ENCODE measurements at places on chromosomes 16 and 17.

- H3K4me1 ChIP-seq: peaks cover 43% of the 10 kb centered on the region
- H3K27me3 ChIP-seq: no peaks in the 10 kb centered on the region
- H3K4me3 ChIP-seq: no peak overlapping the region
- H3K36me3 ChIP-seq: no peaks in the 10 kb centered on the region
Measured at GRCh38 chr17:17401271-17401781, 75.5 kb upstream of the MED9 start.

DNA sequence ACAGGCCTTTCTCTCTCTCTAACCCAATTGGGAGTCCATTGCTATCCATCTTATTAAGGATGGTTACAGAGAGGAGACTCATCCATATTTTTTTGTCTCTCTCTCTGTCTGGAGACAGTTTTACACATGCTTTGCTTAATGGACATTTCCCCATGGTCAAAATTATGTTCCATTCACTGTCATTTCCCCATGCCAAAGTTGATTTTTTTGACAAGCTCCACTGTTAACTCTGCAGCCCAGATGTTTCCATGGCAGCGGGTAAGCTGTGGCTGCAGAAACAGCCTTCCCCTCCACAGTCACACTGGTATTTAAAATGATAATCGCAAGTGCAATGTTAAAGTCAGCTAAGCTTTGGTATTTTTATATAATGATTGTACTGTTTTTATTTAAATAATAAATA lies 63.9 kb upstream of the HLF start:
- no peak overlapping the region for H3K27ac ChIP-seq
- H3K4me3 ChIP-seq: no peak overlapping the region
- H3K36me3 ChIP-seq: no peaks in the 10 kb centered on the region
- H3K27me3 ChIP-seq: no peaks in the 10 kb centered on the region
- DNase-seq: no peak
- no peaks in the 10 kb centered on the region for H3K4me1 ChIP-seq

GRCh38 chr17:5526821-5527598 lies 40.6 kb downstream of the MIS12 start:
- H3K4me3 ChIP-seq: no peak overlapping the region
- no peaks in the 10 kb centered on the region for H3K4me1 ChIP-seq
- no peaks in the 10 kb centered on the region for H3K27me3 ChIP-seq
- H3K36me3 ChIP-seq: peaks cover 67% of the 10 kb centered on the region

GRCh38 chr17:75474736-75475135 lies 18.3 kb downstream of the TMEM94 start:
- H3K27ac ChIP-seq: no peak overlapping the region
- H3K4me1 ChIP-seq: no peaks in the 10 kb centered on the region
- no peaks in the 10 kb centered on the region for H3K27me3 ChIP-seq
- peaks cover 20% of the 10 kb centered on the region for H3K36me3 ChIP-seq

GRCh38 chr16:84710686-84711085 lies 10.9 kb downstream of the USP10 start:
- H3K4me1 ChIP-seq: peaks cover 32% of the 10 kb centered on the region
- H3K4me3 ChIP-seq: no peak overlapping the region
- no peak for DNase-seq
- no peak overlapping the region for H3K27ac ChIP-seq
- H3K36me3 ChIP-seq: no peaks in the 10 kb centered on the region

DNA sequence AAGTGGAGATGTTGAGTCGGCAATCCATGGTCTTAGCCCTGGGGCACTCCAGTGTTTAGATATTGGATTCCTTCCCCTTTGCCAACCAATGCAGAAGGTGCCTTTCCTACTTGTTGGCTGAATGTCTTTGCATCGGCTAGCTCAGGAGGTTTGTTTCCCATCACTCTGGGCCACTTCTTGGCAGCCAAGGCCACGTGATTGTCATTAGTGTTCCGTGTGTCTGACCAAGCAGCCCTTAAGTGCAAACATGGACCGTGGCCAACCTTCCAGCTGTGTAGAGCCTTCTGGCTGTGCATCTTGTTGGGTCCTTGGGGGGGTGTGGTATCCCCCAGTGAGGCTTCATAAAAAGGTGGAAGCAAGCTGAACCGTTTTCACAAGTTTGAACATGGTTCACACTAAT lies 66.0 kb downstream of the GNAO1 start:
- H3K27me3 ChIP-seq: no peaks in the 10 kb centered on the region
- H3K4me1 ChIP-seq: peaks cover 19% of the 10 kb centered on the region
- no peak overlapping the region for H3K27ac ChIP-seq
- H3K4me3 ChIP-seq: no peak overlapping the region
